ENCODE measurements at places on chromosomes 6 and 20.

DNA sequence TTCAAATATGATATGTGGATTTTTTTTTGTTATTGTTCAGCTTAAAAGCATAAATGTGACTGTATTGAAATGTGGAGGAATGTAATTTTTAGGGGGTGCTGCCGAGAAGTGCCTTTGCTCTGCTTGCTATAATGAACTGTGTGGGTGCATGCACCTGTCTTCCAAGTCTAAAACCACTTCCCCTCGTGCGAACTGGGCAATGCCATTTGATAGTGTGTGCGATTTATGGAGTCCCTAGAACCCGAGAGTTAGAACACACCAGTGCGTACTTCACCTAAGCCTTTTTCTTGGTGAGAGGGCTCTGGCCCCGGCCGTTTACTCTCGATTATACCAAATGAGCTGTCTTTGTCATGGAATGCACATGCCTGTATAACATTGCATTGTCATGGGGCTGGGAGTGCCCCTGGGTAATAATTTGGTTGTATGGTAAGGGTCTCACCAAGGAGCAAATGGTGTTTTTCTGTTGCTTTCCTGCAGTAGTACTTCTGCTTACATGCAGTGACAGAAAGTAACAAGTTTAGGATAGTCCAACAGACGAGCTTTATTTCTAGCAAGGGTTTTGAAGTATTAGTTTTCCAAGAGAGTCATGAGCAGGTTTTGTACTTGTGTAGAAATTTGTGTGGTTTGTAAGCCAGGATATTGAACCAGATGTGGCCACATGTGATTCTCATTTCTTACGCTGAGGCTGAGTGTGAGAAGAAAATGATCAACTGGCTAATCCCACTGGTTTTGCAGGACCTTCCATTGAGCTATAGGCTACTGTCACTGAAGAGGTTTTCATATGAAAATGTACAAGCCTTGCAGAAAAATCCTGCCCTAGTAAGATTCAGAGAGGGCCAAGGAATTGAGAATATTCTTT is 172.4 kb downstream of the DTNBP1 start:
- DNase-seq: no peak

- DNase-seq: no peak
Observed at GRCh38 chr6:2725999-2726567, 24.6 kb downstream of the MYLK4 start.

DNA sequence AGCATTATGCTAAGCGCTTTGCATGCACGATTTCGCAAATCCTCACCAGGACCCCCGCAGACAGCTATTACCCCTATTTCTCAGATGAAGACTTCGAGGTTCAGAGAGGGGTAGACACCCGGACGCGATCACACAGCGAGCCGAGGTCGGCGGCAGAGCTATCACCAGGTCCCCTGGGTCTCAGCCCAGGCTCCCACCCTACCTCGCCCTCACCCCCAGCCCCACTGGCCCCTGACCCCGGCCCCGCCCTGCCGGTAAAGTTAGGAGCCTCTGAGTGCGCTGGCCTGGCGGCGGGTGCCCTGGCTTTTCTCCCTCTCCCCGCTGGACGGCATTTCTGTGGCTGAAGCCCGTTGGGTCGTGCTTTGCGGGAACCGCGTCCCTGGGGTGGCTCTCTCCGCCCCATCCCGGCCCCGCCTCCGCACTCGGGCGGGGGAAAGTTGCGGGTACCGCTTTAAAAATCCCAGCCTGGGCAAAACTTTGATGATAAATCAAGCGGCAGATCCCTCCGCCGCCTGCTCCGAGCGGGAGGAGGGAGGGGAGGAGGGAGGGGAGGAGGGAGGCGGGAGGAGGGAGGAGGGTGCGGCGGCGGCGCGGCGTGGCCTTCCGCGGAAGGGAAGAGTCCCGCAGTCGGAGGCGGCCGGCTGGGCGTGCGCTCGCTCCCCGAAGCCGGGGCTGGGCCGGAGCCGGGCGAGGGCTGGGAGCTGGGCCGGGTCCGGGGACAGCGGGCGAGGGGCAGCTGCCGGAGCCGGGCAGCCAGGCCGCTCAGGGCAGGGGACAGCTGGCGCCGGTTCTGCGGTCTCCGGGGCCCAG is at the start of gene VSTM2L:
Gene VSTM2L, plus strand, starts transcription at position 624 of the 810 bp plus-strand sequence. CDS start 224 bp downstream, outside the sequence.
- no peak for DNase-seq

GRCh38 chr6:28480253-28480932 is 35.2 kb downstream of the GPX6 start:
- no peak for DNase-seq

DNA sequence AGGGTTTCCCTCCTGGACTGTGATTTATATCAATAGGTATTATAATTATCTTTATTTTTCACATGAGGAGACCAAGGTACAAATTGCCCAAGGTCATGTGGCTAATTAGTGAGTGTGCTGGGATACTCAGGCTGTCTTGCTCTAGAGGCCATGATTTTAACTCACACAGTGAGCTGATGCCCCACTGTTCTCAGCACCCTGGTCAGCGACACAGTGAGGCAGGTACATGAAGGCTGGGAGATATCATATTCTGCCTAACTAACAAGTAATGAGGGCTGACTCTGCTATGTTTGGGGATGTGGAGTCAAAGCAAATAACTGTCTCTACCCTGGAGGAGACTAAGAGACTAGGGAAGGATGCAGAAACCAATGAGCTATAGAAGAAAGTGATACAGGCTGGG is 501.1 kb downstream of the PTPRT start:
- DNase-seq: no peak

DNA sequence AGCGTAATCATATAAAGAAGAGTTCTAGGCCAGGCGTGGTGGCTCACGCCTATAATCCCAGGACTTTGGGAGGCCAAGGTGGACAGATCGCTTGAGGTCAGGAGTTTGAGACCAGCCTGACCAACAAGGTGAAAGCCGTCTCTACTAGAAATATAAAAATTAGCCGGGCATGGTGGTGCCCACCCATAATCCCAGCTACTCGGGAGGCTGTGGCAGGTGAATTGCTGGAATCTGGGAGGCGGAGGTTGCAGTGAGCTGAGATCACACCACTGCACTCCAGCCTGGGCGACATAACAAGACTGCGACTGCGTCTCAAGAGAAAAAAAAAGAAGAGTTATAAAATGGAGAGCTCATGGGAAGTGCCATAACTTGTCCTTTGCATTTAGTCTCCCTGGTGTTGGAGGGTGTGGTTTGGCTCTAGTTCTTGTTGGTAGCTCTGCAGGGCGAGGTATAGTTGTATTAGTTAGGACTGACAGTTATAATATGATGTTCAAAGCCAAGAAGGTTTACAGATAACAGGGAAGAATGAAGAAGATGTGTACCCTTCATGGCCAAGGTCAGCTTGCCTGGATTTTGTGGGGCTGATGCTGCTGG is 54.8 kb downstream of the UTRN start:
- no peak for DNase-seq

DNA sequence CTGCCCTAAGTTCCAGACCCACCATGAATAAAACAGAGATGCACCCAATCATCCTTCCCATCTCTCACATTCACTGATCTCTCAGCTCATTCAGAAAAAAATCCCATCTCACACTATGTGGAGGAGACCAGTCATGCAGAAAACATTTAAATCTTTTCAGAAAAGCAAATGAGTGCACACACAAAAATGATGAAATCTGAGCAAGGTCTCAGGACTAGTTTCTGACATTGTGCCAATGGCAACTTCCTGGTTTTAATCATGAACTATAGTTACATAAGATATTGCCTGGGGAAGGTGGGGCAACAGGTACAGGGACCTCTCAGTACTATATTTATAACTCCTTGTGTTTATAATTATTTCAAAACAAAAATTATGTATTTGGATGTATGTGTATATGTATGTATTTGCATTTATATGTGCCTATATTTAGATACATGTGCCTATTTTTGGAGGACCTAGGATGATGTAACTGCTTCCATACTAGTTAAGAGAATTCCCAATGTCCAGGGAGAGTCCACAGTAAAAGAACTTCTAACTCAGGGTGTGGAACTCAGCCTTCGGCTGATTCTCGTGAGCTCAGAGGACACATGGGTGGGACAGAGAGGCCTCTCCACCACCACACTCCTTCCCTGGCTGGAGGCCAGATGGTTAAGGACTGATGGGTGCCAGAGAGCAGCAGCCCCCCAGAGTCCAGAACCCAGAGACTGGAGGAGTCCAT is 71.7 kb upstream of the MAP3K4 start:
- peak; percentile 27 for DNase-seq

DNA sequence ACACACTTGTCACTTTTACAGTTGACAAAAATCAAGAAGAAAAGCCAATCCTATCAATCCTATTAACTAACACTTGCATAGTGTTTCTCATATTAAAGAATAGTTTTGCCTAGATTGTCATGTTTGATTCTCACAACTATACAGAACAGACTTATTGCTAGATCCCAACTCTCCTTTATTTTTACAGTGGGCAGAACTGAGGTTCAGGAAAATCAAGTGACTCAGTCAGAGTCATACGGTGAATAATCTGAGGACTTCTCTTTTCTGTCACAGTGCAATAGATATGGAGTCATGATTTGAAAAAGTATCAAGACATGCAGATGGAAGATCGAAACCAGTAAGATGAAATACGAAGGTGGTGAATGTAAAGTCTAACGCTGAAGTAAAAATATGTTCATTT is 195.1 kb upstream of the CITED2 start:
- DNase-seq: no peak

- DNase-seq: no peak
Observed at GRCh38 chr6:53042112-53042511, 23.1 kb upstream of the FBXO9 start.

GRCh38 chr6:43295456-43295855 is 2.6 kb upstream of the SLC22A7 start:
- DNase-seq: no peak

- no peak for DNase-seq
Observed at GRCh38 chr6:137197684-137198645, 21.2 kb downstream of the IFNGR1 start.

DNA sequence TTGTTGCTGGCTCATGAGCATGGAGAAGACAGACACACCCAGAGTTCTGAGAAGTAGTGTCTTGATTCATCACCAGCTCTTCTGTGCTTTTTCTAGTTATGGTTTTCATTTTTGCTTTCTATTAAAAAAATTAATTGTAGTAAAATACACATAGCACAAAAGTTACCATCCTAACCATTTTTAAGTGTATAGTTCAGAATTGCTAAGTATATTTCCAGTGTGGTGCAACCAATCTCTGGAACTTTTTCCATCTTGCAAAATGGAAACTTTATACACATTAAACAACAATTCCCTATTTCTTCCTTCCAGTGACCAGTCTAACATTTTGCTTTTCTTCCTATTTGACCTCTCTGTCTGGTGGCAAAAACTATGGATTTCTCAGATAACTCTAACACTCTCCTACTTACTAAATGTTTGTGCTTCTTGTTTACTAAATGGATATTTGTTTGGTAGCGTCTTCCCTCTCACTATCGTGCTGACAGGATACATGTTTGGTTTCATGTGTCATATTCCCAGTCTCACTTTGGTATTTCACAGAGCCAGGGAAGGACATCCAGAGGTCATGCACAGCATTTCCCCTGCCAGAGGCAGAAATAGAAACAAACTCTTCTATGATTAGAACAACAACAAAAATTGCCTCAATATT is 40.6 kb downstream of the TXLNB start:
- DNase-seq: no peak

DNA sequence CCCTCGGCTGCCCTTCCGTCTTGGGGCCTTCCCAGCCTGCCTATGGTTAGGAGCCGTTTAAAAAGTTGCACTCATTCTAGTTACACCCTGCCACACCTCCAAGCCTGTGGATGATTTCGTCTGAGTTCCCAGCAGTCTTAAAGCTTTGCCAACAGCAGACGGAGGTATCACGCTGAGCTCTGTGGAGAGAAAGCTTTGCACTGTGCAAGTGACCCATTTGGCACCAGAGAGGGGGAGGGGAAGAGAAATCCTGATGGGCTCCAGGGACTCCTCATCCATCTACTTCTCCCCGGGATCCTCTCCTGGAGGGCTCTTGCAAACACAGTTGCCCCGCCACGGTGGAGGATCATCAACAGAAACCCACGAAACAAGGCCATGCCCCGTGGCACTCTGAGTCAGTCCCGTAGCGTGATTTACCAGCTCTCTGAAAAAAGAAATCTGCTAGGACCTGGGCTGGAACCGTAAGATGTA is 98.8 kb upstream of the CITED2 start:
- DNase-seq: no peak

GRCh38 chr6:88871498-88871897 is 91.9 kb downstream of the RNGTT start:
- DNase-seq: no peak

DNA sequence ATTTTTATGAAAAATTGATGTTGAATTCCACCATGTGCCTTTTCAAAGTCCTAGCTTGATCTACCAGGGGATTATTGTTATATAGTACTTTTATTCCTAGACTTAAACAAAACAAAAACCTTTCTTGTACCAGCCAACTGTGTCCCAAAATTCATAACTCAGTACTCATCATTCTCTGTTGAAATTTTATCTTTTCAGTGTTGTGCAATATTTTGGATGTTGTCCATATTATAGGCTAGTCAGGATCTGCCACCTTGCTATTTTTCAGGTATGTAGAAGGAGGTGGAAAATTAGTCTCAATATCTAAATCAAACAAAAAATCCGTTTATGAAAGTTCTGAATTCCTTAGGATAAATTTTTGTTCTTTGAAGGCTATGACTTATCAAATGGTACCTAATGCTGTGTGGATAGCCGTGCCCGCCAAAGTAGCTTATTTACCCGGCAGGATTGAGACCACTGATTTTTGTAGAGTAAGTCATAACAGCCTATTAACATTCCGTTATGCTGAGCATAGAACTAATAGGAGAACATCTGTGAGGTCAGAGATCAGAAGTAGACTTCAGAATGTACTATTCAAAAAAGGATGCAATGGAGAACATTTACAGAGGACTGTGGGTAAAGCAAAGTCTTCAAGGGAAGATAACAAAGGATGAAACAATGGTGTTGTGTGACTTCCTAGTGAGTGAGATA is 304.7 kb downstream of the SOX4 start:
- no peak for DNase-seq

- DNase-seq: no peak
Observed at GRCh38 chr6:160737934-160738333, 35.9 kb downstream of the PLG start.

DNA sequence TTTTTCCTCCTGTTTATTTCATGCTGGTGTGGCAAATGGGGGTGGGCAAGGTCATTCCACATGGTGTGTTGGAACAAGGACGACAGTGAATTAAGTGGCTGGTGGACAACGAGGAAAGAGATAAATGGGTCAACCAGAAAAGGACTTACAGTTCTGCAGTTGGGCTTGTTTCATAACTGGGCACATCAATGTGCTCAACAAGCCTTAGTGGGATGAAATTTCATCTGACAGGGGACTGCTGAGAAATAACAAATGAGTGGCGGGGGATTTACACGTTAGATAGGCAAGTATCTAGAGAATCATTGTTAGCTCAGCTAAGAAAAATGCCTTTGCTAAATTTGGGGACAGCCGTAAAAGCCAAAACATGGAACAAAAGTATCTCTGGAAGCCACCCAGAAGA is 163.6 kb downstream of the NRN1 start:
- DNase-seq: no peak

All from HFF-Myc (cell line).